ENCODE measurements at places on chromosomes 16 and 17.

- no peak for DNase-seq
Observed at GRCh38 chr17:4064366-4064765, 78.5 kb downstream of the ZZEF1 start.

- no peak for DNase-seq
Observed at GRCh38 chr17:6067060-6067459, 3.1 kb upstream of the WSCD1 start.

- no peak for DNase-seq
Observed at GRCh38 chr17:76204277-76204676, 36.0 kb downstream of the RNF157 start.

GRCh38 chr17:57892146-57892819, 42.4 kb upstream of the MRPS23 start:
- peak; percentile 61 for DNase-seq

DNA sequence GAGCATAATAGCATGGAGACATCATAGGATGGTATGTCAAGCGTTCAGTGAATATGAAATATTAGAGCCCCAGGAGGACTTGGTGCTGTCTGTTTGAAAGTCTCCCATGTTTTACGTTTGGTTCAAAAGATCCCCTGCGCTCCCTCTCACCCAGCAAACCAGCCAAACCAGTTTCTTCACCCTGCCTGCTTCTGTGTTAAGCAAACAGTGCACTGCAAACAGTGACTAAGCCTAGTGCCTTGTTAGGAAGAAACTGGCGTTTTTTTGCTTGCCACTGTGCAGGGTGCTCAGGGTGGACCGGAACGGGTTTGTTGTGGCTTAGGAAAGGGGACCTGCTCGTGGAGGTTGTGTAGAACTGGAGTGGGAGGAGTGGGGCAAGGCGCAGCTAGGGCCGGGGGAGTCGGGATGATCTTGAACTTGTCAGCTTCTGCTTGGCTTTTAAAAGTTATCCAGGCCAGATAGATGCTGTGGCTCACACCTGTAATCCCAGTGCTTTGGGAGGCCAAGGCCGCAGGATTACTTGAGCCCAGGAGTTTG, 7.7 kb downstream of the CDH1 start:
- DNase-seq = no peak

DNA sequence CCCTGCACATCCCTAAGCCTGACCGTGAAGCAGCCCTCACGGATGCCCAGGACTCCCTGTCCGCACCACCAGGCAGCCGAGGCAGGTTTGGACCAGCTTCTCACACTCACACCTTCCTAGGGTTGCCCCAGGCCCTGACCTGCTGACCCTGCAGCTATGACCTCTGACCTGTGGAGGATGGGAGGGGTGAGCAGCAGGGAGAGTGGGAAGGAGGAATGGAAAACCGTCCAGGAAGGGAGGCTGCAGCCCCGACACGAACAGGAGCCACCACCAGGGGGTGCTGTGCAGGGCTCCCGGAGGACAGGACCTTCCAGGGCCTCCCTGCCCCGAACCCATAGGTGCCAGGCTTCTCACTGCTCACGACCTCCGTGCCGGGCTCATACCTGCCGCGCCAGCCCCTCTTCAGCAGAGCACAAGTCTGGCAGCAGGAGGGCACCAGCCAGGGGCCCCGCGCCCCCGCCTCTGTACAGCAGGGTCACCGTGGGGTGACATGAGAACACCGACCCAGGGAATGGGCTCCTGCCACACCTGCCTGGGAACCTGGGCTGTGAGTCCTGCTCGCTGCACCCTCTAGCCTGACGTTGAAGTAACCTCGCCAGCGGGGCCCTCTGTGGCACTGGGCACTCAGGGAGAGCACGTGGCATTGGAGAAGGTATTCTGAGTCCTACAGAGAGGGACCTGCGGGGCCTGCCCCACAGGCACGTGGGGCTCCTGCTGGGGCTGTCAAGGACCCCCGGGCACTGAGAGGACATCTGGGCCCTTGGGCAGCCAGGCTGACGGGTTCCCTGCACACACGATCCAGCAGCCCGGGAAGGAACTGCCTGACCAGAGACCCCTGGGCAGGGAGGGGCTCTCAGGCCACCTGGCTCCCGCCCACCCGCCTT, 37.6 kb downstream of the CTU2 start:
- peak; percentile 62 for DNase-seq
